ENCODE measurements at places on chromosomes 1 and 21.

- DNase-seq: no peak
Measured at GRCh38 chr1:30816211-30817076, 58.9 kb upstream of the LAPTM5 start.

GRCh38 chr21:46151261-46151988, 4.0 kb downstream of the FTCD start:
- no peak for DNase-seq

- DNase-seq: no peak
Measured at GRCh38 chr1:55658917-55659316, 443.8 kb upstream of the USP24 start.

DNA sequence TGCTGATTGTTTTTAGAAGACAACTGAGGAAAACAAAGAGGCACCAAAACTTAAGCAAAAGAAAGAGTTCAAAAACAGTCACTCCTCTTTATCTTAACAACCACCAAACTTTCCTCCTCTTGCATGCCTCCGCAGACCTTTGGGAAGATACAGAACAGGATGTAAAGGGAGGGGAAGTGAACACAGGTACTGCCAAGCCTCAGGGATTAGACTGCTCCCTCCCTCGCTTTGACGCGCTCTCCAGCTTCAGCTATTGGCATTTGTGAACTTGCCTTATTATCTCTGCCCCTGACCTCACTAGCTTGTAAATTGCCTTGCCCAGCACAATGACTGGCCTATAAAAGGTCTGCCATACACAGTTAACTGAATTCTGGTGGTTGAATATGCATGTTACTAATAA, 4.8 kb upstream of the SRP9 start:
- DNase-seq: no peak

DNA sequence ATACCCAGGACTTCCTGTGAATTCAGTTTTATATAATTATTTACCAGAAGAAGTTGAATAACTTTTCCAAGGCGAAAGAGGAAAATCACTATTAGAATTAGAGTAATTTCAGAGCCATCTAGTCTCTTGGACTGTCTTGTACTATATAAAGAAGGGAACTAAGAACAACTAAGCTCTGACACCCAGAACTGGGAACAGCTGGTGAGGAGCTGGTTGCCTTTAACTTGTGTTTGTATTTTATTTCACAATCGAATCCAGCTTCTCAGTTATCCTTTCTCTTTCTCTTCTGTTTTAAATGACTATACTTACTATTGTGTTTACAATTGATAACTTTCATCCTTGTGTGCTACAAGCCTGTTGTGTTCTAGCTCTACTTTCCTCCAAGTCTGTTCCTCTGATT, 8.4 kb downstream of the SNX27 start:
- DNase-seq: no peak

- no peak for DNase-seq
Measured at GRCh38 chr1:200150721-200151120, 123.2 kb downstream of the NR5A2 start.

DNA sequence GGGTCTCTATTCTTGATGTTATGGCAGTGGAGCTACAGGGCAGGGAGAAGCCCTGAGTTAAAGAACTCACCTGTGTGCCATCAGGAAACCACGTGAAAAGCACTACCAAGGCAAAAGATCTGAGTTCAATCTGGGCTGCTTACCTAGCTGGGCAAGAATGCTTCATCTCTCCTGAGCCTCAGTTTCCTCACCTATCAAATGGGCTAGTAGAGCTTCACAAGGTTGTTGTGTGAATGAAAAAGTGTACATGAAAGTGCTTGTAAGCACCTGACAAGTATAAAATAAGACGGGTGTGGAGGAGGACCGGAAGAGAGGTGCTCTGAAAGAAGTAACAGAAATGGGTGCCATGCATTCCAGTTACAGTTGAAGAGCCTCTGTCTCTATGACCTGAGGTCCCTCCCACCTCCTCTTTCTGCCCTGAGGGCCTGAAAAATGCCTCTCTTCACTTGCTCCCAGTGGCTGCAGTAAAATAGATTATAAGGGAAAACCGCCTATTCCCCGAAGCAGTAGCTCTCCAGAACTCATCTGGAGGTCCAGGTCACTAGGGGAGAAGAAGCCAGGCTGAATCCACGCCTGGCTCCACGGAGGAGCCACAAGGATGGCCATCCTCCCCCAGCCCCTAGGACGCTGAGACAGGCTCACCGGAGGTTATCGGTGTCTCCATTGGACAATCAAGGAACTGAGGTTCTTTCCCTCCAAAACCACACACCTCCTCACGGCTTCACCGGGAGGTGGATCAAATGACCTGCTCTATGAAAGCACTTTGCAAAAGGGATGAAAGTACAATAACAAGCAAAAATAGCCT, 1.4 kb downstream of the GPR161 start:
- no peak for DNase-seq

DNA sequence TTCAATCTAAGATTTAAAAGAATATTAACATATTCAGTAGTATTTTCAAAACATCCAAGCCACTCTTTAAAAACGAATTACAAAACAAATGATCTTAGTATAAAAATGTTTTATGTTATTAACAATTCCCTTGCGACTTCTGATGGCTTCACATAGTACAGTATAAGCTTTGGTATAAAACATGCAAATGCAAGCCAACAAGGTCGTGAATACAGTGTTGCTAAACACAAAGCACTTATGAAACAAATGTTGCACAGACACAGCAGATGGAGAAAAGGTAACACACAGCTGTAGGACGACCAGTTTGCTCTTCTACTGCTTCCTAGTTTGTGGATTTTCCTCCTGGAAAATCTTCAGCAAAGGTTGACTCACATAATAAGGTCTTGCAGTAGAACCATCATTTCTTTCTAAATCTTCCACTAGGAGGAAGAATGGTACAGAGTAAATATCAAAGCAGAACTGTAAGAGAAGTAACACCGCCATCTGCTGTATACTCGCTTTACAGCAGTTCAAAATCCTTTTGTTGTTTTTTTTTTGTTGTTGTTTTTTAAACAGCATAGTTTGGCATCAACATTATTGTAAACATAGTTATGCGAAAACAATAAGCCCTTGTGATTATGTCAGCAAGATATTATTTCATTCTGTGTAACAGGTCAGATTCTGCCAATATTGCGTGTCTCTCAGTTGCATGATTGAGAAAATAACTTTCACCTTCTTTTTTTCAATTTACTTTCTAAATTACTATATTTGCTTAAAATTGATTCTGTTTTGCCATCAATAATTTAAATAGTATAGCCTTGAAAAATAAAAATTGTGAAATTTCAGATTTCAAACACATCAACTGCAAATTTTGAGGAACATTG, 69.5 kb downstream of the LHX8 start:
- DNase-seq: no peak

GRCh38 chr1:201842472-201843027, 13.6 kb downstream of the IPO9 start:
- DNase-seq: no peak

GRCh38 chr21:44943005-44943685, 3.3 kb downstream of the SLX9 start:
- DNase-seq: no peak

- no peak for DNase-seq
Measured at GRCh38 chr1:116417678-116418077, 44.6 kb downstream of the ATP1A1 start.

DNA sequence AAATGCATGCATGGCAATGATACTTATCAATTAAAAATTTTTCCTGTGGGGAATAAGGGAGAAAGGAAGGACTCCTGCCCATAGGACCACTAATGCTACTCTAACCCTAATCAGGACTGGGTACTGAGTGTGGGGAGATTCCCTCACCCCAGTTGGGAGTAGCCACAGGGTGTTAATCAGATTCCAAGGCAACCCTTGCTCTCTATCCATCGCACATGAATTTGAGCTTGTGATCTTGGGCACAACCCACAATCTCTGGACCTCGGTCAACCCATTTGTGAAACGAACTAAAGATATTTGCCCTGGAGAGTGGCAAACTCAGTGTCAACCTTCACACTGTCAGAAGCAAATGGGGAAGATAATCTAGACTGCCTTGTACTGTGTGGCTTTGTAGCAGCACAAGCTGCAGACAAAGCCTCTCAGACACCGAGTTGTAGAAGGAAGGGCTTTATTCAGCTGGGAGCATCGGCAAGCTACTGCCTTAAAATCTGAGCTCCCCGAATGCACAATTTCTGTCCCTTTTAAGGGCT, 69.5 kb downstream of the SERINC2 start:
- DNase-seq: no peak

- DNase-seq: no peak
Measured at GRCh38 chr1:229941831-229942230, 125.2 kb upstream of the GALNT2 start.

- DNase-seq: no peak
Measured at GRCh38 chr1:220184506-220184905, 87.7 kb downstream of the RAB3GAP2 start.

- no peak for DNase-seq
Measured at GRCh38 chr21:25834381-25834780, 99.6 kb downstream of the GABPA start.

GRCh38 chr1:39528082-39528481, 36.6 kb downstream of the BMP8A start:
- DNase-seq: no peak

- DNase-seq: no peak
Measured at GRCh38 chr1:165954940-165955339, 127.5 kb downstream of the UCK2 start.

DNA sequence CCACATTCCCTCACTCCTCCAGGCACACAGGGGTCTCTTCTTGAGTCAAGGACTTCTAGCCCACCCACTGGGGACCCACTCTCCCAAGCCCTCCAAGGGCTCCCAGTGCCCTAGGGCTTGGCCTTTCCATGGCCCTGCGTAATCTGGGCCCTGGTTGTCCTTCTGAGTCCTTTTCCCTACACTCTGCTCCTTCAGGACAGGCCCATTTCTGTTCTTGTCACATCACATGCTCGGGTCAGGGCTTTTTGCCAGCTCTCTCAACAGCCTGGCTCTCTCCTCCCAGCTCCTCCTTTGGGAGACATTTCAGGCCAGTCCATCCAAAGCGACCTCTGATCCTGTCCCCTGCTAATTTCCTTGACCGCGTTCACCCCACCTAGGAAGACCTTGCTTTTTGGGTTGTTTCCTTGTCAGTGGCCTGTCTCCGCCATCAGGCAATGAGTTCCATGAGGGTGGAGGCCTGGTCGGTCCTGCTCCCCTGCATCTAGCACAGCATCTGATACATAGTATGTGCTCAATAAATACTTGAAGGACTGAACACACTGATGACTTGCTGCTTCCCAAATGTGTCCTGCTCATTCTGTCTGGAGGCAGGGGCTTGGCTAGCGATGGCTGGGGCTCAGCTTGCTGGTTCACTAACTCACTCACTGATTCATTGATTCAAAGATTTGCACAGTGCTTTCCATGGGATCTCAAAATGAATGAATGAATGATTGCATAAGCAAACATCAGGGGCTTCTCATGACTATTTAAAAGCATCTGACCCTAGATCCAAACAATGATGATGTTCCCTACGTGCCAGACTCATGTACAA, 44.8 kb downstream of the DHRS3 start:
- no peak for DNase-seq

DNA sequence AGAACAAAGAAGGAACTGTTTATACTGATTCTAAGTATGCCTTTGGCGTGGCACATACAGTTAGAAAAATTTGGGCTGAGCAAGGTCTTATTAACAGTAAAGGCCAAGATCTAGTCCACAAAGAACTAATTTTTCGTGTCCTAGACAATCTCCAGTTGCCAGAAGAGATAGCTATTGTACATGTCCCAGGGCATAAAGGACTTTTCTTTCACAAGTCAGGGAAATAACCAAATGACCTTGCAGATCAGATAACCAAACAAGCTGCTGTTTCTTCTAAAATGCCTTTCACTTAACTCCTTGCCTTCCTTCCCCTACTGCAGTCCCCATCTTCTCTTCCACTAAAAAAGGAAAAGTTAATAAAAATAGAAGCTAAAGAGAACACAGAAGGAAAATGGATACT, 4.0 kb downstream of the TEX50 start:
- DNase-seq: no peak

DNA sequence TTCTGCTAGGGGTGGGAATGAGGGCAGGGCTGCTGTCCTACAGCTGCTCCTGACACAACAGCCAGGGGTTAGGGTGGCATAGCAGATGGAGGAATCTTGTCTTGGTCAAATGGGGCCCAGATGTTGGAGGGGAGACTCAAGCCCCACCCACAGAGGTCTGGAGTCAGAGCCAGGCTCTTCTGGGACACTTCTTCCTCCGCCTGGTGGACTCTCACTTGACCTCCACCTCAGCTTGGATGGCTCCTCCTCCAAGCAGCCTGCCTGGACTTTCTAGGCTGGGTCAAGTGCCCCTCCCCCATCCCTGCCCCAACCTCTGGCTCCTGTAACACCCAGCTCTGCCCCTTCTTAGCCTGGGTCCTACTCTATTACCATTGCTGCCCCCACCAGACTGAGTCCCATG, 35.5 kb downstream of the EPHA2 start:
- DNase-seq: no peak

DNA sequence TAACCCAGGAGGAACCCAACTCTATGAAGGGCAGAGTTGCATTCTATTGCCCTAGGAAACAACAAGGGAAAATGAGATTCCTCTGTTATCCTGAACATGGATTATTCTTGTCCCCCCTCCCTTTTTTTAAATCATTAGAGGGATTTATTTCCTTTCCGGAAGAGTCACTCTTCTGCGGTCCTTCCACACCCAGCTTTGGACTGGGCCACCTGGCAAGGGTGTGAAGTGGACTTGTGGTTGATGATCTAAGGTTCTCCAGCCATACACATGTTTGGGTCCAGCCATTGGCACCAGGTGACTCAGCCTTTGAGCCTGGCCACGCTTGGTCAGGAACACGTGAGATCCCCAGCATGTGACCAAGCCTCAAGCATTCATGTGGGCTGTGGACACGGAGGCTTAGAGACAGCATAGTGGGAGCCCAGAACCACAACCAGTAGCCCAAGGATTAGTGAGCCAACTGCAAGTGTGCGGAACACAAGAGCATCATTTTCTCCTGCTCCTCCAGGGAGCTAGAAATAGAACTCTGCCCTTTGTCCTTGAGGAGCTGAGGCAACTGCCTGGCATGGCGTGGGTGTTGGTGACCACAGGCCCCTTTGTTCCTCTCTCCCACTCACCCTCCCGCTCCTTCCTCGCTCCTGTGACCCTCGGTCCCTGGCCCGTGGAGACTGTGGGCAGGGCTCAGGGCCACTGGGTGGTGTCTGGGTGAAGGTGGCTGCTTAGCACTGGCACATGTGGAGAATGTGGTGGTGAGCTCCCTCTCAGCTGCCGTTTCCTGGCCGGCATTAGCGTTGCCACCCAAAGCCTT, 50.1 kb downstream of the NENF start:
- no peak for DNase-seq

GRCh38 chr1:36879613-36880012, 154.7 kb downstream of the GRIK3 start:
- DNase-seq: no peak

DNA sequence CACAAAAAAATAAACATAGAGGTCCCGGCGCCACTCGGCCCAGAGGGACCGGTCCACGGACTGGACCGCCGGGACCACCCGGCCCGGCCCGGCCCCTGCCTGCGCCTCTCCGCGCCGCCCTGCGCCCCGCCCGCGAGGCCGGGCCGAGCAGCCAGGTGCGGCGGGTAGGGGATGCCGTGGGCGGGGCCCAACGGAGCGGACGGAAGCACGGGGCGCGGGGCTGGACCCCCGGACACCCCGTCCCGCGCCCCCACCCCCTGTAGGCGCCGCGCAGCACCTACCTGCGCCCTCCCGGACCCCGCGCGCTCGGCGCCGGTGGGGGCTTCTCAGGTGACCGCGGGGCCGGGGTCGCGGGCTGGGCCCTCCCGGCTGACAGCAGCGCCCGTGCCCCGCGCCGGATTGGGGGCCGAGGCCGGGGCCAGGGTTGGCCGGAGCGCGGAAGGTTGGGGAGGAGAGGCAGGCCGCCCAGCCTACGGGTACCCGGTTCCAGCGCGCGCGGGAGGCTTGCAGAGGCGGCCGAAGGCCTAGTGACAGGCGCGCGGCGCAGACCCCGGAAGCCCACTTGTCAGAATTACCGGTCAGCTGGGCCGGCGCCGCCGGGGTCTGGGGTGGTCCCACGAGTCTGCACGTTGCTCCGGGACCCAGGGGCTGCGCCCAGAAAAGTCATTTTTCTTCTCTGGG, 351.9 kb upstream of the CAMK1G start:
- no peak for DNase-seq
